Activated naive CD4-positive, alpha-beta T cell treated with Interleukin-2 at 50 U/mL for 16 hours (primary cell): ENCODE measurements at places on chromosomes 2 and 18.

GRCh38 chr2:217261452-217261851 is 401.6 kb upstream of the TNP1 start:
- no peak for DNase-seq

DNA sequence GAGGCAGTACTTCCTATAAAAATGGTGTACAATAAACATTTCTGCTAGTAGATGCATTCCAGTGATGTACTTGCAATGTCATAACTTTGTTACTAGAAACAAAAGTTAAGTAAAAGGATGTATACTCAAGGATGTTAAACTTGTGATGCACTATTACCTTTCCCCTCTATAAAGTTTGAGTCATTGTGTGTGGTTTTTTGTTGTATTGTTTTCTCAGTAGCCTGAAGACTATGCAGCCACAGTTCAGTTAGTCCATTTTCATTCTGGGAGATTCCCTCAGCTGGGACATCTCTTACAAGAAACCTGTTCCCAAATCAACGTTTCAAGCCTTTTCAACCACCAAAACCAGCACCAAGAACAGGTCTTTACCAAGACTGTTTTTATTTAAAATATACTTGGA is 5.6 kb downstream of the ATP5MC3 start:
- no peak for DNase-seq

DNA sequence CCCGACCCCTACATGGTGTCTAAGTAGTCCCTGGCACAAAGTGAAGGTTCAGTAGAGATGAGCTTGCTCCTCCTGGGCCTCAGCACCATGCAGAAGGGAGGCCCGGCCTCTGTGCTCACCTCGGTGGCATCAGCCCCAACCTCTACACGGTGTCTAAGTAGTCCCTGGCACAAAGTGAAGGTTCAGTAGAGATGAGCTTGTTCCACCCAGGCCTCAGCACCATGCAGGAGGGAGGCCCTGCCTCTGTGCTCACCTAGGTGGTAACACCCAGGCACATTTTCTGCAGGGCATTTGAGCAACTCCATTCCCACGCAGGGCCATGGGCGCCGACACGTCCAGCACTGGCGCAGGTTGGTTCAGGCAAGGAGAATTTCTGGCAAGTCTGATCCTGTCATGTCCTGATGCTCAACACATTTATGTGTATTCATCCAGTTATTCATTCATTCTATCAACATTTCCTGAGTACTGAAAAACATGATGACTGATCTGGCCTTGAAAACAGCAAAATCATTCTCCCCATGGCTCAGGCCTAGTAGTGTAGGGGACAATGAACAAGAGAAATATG is 408.2 kb upstream of the MYT1L start:
- no peak for DNase-seq

DNA sequence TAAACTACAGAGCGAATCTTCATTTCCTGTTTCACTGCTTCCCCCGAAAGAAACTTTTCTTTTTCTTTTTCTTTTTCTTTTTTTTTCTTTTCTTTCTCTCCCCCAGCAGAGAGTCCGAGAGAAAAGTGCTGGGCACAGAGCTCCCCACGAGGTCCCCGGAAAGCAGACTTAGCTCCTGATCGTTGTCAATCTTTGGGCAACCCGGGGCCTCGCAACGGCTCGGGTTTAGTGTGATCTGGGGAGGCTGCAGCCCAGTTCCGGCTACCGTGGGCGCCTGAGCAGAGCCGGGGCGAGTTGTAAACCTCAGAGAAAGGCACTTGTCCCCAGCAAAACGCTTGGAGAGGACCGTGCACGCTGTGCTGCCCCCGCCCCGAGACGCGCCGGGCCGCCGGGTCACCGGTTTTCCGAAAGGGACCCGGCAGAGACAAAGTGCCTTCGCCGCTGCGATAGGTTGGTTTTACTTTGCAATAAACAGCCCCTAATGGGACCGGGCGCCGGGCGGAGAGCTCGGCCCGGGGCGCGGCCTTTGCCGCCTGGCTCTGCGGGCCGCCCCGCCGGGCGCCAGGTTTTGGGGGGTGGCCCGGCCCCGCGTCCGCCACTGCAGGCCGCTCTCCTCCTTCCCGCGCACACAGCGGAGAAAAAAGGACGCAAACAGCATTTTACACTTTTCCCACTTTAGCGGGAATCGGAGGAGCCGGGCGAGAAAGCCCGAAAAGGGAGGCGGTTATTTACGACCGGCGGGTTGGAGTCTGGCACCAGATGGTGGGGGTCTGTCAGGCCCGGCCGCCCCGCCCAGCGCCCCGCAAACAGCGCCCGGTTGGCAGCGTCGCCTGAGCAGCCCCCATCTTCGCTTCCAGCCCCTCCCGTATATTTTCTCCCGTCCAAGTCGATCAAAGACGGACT is 136.0 kb downstream of the INSIG2 start:
- DNase-seq: peak; percentile 36

GRCh38 chr18:22088996-22089640 is 80.3 kb upstream of the GATA6 start:
- no peak for DNase-seq

- no peak for DNase-seq
Measured at GRCh38 chr2:31863867-31864266, 146.9 kb downstream of the MEMO1 start.

DNA sequence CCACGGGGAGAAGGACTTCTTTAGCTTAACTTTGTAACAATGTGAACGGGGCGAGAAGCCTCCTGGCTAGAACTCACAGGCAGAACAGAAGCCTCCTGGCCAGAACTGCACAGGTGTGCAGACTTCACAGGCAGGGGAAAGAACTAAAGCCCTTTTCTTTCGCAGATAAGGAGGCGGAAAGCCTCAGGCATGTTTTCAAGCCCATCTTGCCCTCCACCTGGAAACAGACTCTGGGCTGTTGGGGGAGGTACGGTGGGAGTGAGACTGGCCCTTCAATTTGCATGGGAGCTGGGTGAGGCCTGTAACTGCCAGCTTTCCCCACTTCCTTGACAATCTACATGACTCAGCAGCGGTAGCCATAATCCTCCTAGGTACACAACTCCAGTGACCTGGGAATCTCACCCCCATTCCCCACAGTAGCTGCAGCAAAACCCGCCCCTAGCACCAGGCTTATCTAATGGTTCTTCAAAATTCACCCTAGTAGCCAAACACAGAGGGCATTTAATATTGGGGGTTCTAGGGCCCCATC is 22.9 kb upstream of the ABCA12 start:
- DNase-seq: no peak

GRCh38 chr2:109138449-109138848 is 9.4 kb downstream of the SH3RF3 start:
- DNase-seq: no peak

DNA sequence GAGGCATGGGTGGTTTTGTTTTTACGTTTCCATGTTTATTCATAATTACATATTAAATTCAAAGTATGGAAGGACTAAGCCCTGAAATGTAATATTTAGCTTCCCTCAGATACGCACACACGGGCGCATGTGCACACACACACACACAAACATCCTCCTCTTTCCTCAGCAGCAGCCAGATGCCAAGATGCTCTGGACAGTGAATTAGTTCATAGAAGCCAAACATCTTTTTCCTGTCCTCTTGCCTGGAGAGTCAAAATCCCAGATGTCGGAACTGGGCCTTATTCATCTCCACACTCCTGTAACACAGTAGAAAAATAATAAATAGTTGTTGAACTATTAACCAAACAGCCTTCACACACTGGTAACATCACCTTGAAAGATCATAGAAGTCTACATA is 273.1 kb downstream of the SP3 start:
- no peak for DNase-seq

DNA sequence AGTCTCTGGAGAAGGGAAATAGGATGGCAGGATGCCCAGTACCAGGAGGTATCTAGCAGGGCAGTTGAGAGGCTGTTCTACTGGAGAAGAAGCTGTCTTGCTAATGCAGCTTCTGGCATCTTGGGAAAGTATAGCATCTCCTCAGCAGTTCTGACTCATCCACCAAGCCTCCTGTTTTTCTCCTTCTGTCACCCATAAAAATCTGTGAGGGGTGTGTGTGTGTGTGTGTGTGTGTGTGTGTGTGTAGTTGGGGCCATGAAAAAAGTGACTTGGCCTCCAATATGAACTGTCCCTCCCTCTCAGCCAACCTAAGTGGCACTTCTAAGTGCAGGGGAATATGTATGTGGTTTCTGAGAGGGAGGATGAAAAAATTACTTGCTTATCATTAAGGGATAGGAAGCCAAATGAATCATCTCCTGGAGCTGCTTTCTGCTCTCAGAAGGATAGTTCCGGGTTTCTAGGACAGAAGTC is 83.9 kb downstream of the CBLN2 start:
- no peak for DNase-seq

DNA sequence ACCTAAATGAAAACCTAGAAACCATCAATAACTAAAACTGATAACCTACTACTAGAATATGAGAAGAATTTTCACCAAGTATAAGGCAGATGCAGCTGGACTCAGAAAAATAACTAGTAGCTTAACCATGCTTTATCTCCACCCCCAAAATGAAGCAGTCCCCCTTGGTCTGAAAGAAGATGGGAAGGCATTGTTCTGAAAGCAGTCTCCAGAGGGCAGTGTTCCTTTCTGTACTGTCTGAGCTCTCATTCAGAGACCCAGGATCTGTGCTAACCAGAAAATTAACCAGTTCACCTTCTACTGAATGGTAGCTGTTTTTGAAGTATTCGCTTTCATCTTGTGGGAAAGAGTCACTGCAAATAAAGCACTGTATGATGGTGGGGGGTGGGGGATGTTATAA is 273.0 kb downstream of the PDE11A start:
- no peak for DNase-seq

GRCh38 chr2:158497486-158497885 is 40.7 kb downstream of the PKP4 start:
- DNase-seq: no peak

DNA sequence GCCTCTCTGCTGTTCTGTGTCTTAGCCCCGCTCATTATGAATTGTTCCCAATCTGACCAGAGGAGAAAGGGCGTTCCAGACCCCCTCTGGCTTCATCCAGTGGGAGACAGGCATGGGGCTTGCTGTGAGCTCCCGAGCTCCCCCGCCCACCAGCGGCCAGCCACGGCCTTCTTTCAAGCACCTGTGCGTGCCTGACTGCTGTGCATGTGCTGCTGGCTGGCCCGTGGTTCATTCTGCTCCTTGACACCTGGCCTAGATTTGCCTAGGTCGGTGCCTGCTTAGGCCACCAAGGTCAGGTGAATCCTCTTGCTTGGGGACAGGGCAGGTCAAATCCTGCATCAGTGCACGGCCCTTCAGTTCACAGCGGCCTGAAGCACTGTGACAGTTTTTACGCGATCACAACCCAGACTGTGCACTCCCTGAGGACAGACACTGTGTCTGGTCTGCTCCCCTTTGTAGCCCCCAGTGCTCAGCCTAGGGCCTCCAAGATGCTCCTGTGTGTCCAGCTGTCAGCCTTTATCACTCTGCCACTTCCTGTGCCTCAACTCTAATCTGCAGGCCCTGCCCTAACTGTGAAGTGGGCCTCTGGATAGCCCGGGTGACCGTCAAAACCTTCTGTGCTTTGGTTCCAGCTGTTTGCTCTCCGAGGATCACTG is 3.6 kb upstream of the LPIN1 start:
- DNase-seq: no peak

- DNase-seq: no peak
Measured at GRCh38 chr2:234823877-234824376, 127.9 kb upstream of the SH3BP4 start.

GRCh38 chr2:138329591-138329990 is 172.0 kb upstream of the SPOPL start:
- no peak for DNase-seq

DNA sequence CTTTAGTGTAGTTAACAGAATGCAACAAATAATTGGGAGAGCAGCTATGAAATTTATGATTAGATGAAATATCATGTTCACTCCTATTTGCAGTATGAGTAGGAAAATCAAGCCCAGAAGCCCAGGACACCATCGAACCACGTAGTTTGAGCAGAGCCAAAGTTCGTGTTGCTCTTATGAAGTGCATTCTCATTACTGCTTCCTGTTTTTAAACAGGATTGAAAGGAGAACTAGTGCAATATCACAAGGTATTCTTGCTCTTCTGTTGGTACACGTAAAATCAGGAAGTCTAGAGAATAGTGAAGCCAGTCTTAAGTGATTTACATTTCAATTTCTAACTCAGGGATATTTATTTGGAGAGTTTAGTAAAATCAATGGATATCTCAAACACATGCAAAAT is 21.1 kb downstream of the ARHGAP15 start:
- DNase-seq: no peak

DNA sequence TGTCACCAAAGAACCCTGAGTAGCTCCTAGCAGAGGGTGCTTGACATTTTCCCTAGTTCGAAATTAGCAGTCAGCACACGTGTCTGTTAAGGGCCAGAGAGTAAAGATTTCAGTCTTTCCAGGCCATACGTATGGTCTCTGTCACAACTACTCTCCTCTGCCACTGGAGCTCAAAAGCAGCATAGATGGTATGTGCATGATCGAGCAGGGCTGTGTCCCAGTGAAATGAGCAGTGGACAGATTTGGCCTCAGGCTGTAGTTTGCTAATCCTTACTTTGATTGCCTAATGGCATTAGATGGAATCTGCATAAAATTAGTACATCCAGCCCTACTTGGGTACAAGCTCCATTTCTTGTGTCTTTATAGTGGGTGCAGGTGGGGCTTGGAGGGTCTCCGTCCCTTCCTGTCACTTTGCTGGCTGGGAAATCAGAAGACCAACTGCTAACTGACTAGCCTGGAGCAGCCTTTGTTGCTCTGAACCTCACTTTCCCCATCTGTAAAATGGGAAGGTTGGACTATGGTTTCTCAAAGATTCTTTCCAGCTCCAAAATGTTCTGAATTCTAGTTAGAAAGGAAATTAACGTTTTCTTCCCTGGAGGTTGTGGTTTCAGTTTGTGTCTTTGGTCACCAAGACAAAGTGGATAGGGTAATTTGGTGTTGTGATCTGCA is 108.5 kb downstream of the GLI2 start:
- DNase-seq: no peak

DNA sequence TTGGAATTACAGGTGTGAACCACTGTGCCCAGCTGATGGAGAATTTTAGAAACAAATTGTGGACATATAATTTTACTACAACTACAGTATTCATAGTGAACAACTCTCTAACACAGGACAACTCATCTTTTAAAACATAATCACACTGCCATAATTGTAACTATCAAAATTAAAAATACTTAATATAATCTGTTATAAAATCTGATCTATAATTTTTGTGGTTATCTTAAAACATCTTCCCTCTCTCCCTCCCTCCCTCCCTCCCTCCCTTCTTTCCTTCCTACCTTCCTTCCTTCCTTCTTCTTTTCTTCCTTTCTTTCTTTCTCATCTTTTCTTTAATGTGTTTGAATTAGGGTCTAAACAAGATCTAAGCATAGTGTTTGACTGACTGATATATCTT is 577.7 kb downstream of the CNTNAP5 start:
- no peak for DNase-seq

- no peak for DNase-seq
Measured at GRCh38 chr18:9521770-9522169, 46.5 kb downstream of the RALBP1 start.
